ENCODE measurements at places on chromosomes 12 and 14.

DNA sequence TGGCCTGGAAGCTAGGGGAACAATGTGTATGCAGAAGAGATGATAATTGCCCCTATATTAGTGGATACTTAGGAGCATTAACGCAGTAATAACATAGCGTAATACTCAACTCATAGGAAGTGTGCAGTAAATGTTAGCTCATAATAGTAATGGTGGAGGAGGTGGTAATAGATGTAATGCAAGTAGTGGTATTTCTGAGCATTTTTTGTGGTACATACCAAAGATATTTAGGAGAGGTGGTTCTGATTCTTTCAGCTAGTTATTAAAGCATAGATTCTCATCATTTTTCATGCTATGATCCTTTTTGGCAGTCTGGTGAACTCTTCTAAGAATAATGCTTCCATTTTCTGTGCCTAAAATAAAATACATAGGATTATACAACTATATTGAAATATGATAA is 233.1 kb downstream of the PTPRO start:
- DNase-seq: no peak

DNA sequence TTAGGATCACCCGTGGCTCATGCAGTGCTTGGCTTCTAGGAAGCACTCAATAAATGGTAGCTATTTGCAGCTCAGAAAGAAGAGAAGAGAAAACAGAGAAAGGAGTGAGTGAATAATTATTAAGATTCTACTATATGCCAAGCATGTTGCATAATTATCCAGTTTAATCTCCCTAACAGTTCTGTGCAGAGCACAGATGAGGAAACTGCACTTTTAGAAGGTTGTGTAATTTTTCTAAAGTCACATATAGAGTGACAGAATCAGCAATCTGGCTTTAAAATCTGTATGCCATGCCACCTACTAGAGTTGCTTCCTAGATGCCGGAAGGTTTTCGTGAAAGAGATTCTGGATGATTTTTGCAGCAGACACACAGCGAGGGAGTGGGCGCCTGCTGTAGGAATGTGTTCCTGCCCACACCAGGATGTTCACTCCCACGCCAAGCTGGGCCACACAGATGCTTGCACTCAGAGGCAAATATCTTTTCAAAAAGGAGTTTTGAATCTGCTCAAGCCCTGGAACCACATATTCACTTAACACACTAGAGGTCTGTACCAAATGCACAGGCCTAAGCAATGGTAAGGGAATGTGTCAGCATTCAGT is 50.2 kb upstream of the SMCO2 start:
- no peak for DNase-seq

DNA sequence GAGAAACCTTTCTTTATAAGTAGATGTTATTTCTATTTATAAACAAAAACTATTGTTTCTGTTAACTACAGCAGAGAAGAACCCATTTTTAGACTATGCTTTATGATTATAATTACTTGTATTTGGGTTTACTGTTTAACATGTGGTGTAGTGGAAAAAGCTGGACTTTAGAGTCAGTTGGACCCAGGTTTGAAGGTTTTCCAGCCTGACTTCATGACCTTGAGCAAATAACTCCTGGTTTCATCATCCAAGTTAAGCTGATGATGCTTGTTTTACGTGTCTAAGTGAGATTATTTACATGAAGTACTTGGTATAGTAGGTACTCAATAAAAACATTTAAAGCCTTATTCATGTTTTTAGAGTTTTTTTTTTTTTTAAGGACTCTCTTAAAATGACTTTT is 221.8 kb upstream of the ARHGAP5 start:
- no peak for DNase-seq

- no peak for DNase-seq
These were observed 37.2 kb downstream of the TNFAIP2 start for GRCh38 chr14:103160321-103161053.

GRCh38 chr14:21069388-21070082 is 569 bp upstream of the ARHGEF40 start:
- no peak for DNase-seq

- DNase-seq: no peak
These were observed 48.8 kb upstream of the HSPB8 start for GRCh38 chr12:119129827-119130434.

DNA sequence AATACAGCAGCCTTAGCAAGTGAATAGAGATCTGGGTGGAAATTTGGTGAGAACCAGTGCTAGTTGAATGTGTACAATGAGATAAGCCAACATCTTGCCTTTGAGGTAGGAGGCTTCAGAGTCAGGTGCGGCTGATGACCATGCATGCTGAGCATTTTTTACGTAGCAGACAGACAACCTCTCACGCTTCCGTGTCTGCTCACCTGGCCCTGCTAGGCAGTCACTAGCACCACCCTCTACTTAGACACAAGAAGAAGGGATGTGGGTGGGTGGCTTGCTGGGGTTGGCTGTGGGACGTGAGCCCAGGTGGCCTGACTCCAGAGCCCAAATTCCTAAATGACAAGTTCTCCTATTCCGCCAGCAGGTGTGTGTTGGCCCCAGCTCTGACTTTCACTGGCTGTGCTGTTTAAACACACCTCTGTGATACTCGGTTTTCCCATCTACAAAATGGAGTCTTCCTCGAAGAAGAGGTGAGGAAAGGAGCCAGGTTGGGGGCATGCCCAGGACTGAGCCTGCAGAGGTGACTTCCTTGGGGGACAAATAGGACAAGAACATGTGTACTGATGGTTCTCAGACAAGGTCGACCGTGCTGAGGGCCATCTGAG is 57.8 kb upstream of the BCL11B start:
- no peak for DNase-seq

- no peak for DNase-seq
These were observed 35.6 kb downstream of the DGLUCY start for GRCh38 chr14:91149462-91149861.

DNA sequence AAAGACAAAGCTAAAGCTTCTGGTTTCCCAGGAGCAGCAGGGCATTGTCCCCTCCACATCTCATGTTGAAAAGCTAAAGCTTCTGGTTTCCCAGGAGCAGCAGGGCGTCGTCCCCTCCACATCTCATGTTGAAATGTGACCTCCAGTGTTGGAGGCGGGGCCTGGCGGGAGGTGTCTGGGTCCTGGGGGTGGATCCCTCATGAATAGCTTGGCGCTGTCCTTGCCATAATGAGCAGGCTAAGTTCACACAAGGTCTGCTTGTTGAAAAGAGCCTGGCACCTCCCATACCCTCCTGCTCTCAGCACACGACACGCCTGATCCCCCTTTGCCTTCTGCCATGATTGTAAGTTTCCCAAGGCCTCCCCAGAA is 123.7 kb downstream of the PIWIL1 start:
- DNase-seq: no peak

DNA sequence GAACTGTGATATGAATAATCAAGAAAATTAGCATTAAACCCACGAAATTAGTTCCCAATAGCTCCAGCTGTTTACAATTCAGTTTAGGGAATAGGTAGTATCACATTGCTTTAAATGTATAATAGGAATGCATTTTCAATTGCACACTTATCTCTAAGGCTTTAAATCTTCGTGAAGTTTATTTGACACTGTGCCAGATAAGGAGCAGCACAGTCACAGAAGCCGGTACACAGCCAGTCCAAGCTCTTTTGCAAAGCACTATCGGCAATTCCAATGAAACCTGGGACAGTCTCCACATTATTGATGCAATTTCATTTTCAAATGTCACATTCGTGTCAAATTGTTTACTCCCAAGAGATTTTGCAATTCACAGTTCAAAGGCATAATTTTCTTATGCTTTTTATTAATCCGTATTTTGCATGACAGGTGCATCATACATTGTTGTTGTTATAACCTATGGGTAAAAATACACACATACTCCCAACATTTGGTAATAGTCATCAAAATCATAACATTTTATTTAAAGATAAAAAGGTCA is 602.8 kb downstream of the RPS29 start:
- DNase-seq: no peak

GRCh38 chr14:77111021-77111420 is 13.0 kb downstream of the CIPC start:
- no peak for DNase-seq

All from activated gamma-delta T cell treated with anti-CD3 and anti-CD28 coated beads, Interleukin-2, amount 50 U/mL, for 16 hours (primary cell).